MM.1S (cell line): ENCODE measurements at places on chromosomes 12 and 14.
A peak's percentile ranks its signal among the peaks of the same experiment; 100 is the strongest.

- no peak for DNase-seq
These were observed 576.3 kb downstream of the KCNH5 start for GRCh38 chr14:62468946-62469345.

DNA sequence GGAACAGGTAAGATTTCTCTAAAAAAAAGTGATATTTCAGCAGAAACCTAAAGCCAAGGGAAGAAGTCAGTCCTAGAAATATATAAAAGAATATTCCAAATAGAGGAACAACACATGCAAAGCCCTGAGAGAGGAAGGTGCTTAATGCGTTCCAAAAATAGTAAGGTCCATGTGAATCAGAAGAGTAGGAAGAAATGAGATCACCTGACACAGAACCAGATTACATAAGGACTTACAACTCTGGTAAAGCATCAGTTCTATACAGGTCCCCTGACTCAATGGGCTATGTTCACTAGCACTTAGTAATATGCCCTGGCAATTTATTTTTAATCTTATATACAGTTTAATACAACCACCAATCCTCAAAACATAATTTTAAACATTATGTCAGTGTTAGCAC, 30.0 kb downstream of the SENP1 start:
- DNase-seq: no peak

GRCh38 chr12:55737581-55738122, 5.3 kb upstream of the GDF11 start:
- no peak for DNase-seq

DNA sequence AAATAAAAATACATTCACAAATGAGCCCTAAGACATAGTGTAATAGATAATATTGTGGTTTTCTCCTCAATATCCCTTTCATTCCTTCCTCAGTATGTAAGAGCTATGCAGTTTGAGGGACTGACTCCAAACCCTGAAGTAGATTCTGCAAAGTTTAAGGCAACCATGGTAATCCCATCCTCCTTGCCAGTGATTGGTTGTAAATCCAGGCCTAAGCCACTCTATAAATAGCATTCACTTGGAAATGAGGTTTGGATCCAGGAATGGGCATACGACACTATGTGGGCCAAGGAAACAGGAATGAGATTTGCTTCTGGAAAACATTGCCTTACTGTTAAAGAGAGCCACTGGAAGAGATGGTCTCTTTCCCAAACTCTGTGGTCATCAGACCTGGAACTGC, 468.7 kb upstream of the SOX5 start:
- DNase-seq: no peak

- DNase-seq: no peak
These were observed 104.9 kb downstream of the PDZRN4 start for GRCh38 chr12:41293011-41293410.

DNA sequence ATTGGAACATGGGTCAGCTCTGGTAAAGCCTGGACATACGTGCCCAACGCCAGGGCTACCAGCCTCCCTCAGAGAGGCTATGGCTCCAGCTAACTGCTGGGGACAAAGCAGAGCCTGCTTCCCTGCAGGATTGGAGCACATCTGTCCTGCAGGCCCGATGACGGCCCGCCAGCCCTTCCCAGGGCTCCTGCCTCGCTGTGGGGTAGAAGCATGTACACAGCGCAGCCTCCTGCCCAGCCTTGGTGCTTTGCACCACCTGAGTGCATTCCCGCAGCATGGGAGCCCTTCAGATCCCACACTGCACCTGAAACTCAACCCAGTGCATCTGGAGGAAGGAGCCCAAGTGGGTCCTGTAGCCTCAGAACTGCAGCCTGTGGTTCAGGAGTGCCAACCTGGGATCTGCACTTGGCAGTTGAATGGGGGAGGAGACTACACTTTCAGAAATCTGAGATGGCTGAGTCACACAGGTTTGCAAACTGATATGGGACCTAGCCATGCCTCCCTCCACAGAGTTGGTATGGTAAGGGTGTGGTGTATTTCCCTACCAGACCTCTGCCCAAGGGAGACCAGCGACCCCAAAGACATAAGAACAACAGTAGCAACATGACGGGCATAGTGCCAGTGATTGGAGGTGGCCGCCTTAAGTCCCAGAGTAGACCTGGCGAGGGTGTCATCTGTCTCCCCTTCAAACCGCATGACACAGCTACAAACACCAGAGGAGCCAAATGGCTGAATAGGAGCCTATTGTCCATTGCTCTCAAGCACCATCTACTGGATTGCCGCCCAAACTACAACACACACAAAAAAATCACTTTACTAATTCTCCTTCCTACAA, 273.9 kb upstream of the MIS18BP1 start:
- peak; percentile 10 for DNase-seq

- DNase-seq: no peak
These were observed 68.8 kb downstream of the RPL10L start for GRCh38 chr14:46582826-46583225.

DNA sequence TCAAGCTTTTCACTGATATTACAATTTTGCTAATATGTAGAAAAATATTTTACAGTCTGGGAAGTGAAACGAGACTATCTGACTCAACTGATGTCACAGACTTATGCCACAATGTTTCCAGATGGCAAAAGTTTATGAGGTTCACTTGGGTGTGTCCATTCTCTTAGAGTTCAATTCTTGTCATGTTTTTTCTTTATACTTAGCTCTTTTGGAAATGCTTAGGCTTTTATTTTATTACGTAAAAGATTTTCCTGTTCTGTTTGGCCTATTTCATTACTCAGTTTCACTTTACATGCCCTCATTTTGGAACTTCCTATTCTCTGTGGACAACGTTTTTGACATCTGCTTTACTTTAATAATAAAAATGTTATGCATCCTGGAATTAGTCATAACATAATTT, 2.1 kb upstream of the PDZRN4 start:
- no peak for DNase-seq

DNA sequence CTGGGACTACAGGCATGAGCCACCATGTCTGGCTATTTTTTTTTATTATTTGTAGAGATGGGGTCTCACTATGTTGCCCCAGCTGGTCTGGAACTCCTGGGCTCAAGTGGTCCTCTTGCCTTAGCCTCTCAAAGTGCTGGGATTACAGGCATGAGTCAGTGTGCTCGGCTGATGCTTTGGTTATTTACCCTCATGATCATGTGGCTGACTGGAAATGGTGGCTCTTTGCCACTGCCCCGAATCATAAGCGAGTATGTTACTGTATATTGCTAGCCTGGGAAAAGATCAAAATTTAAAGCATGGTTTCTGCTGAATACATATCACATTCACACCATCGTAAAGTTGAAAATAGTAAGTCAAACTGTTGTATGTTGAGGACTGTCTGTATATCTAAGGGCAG, 101.1 kb downstream of the RGS6 start:
- DNase-seq: no peak

DNA sequence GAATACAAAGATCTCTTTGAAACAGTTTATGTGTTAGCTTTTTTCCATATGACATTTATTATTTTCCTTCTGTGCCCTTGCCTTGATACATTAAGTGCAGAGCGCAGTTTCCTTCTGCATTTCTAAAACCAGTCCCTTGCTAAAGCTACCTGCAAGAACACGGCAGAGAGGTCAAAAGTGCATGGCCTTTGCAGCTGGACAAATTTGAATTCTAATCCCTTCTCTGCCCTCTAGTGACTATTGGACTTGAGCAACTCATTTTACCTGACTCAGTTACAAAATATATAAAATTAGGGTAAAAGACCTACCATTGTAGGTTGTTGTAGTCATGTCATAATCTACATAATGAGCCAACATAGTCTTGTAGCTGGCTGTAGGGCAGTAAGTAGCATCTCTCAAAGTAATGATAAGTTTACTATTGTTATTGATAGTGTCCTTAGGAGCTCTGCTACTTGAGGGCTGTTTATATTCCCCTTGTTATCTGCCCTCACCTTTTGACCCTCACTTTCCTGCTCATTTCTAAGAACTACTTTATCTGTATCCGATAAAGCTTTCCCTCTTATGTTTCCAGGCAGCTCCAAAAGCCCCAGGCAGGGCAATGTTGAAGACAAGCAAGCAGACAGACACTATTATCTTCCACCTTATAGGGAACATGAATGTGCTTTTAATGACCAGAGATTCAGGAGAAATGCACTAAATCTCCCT, 120.0 kb upstream of the PDZRN4 start:
- peak; percentile 20 for DNase-seq

GRCh38 chr12:112973818-112974231, 4.5 kb upstream of the OAS2 start:
- DNase-seq: no peak

DNA sequence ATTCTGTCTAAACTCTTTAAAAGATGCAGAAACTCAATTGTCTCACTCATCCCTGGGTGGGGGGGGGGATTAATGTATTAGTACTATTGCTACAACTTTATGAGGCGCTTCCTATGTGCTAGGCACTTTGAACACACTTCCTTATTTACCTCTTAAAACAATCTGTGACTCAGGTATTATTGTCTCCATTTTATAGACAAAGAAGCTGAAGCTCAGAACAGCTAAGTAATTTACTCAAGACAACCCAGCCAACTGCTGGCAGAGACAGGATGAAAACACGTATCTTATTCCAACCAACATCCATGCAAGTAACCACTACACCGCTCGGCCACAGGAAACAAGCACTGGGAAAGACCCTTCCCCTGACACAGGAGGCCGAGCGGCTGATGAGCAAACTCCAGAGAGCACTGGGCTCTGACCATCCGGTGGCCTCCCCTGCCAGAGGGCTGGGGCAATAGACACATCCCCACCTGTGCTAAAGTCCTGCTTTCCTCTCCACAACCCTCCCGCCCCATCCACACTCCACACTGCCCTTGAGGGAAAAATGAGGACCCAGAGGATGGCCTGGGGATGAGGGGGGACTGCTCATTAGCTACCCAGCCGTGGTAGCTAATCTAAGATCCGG, 244.2 kb downstream of the DPF3 start:
- no peak for DNase-seq

DNA sequence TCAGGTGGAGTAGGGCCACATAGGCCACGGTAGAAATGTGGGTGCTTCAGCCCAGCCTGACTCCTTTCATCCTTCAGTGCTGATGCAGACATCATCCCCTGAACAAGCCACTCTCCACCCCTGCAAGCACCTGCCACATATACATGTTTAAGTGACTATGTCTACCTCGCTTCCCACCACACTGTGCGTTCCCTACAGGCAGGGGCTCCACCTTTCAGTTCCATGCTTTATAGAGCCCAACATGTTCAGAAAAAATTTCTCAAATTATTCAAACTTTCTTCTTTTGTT, 11.6 kb downstream of the SLC7A7 start:
- no peak for DNase-seq

GRCh38 chr12:54571193-54572188, 17.0 kb downstream of the PPP1R1A start:
- no peak for DNase-seq

DNA sequence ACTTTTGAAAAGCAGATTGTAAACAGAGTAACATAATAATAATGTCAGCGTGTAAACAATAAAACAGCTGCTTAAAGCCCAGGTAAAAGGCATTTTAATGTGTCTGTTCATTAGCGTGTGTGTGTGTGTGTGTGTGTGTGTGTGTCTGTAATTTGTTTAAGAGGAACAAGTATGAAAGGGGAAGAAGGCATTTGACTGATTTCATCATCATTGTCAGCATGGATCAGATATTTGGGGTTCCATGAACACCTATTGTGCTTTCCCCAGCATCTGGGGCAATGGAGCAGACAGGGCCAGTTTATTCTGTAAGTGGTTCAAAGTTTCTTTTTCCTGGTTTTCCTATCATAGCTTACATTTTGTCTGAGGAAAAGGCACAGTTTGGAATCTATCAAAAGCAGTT, 28.9 kb downstream of the SLC25A21 start:
- no peak for DNase-seq

- peak; percentile 79 for DNase-seq
These were observed 61.2 kb downstream of the FBXL14 start for GRCh38 chr12:1533205-1533601.

GRCh38 chr12:93261505-93262094, 116.1 kb upstream of the NUDT4 start:
- no peak for DNase-seq

- DNase-seq: no peak
These were observed 131.2 kb upstream of the DYRK2 start for GRCh38 chr12:67517181-67517887.

- DNase-seq: no peak
These were observed 28.8 kb upstream of the RAP1B start for GRCh38 chr12:68581926-68582325.

DNA sequence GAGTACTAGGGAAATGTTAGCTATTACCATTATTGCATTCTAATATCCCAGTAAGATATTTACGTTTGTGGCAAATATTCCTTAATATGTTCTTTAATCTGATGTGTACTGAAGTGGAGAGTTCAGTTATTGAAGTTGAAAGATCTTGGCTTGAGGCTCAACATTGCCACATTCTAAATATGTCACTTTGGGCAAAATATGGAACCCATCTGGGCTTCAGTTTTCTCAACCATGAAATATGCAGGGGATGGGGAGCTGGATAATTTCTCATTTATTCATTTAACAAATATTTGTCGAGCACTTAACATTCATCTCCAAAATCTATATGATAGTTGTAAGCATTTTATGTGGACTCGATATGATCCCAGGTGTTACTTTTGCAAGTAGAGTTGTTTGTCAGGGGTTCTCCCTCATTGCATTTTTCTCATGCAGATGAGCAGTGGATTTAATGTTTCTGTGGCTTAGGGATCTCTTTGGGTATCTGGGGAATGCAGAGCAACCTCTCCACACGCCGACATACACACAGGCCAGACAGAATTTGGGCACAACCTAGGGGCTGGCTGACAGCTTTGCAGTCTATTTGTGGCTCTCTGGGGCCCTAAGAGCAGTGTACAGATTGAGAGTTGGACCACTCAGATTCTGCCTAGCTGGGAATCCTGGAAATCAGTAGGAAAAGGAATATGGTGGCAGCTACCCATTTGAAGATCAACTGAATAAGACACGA, 26.6 kb upstream of the APPL2 start:
- no peak for DNase-seq
